Uterine smooth muscle cell (primary cell): ENCODE measurements at places on chromosomes 1 and 21. TPM values are rescaled to one million over a fixed set of nuclear protein-coding genes. Genes with fewer than 3 reads are reported as not detected.

The DMBX1 gene
- total RNA-seq = not detected in 2 replicates

The TMPRSS2 gene
- under 0.01 TPM in 1 of 2 replicates, not detected in the other for total RNA-seq

The LRRIQ3 gene
- 0.12 and 0.77 TPM in 2 replicates for total RNA-seq

The STRIP1 gene
- total RNA-seq = 55.3 and 55.4 TPM in 2 replicates

The KHDRBS1 gene
- 59.7 and 76.0 TPM in 2 replicates for total RNA-seq

The SDC3 gene
- total RNA-seq = 7.7 and 10.5 TPM in 2 replicates
